ENCODE measurements at places on chromosomes 11 and 22. TPM values are rescaled to one million over a fixed set of nuclear protein-coding genes. Genes with fewer than 3 reads are reported as not detected.

The SLC22A6 gene
- total RNA-seq = not detected

The RTN4R gene
- 1.5 TPM for total RNA-seq

The PLAAT2 gene
- total RNA-seq = not detected

The SLC6A5 gene
- total RNA-seq = not detected

The OR51I1 gene
- total RNA-seq = not detected

The SOX6 gene
- not detected for total RNA-seq

The CAPN1 gene
- 205 TPM for total RNA-seq

The PNPLA5 gene
- total RNA-seq = not detected
